ENCODE measurements at places on chromosomes 12 and 14.
A peak's percentile ranks its signal among the peaks of the same experiment; 100 is the strongest.

GRCh38 chr12:92953747-92954146 lies 24.7 kb upstream of the EEA1 start:
- H3K27me3 ChIP-seq: no peaks in the 10 kb centered on the region
- no peak for DNase-seq
- peaks cover 6% of the 10 kb centered on the region for H3K4me1 ChIP-seq
- no peak overlapping the region for H3K27ac ChIP-seq
- no peak overlapping the region for H3K4me3 ChIP-seq
- no peaks in the 10 kb centered on the region for H3K36me3 ChIP-seq

DNA sequence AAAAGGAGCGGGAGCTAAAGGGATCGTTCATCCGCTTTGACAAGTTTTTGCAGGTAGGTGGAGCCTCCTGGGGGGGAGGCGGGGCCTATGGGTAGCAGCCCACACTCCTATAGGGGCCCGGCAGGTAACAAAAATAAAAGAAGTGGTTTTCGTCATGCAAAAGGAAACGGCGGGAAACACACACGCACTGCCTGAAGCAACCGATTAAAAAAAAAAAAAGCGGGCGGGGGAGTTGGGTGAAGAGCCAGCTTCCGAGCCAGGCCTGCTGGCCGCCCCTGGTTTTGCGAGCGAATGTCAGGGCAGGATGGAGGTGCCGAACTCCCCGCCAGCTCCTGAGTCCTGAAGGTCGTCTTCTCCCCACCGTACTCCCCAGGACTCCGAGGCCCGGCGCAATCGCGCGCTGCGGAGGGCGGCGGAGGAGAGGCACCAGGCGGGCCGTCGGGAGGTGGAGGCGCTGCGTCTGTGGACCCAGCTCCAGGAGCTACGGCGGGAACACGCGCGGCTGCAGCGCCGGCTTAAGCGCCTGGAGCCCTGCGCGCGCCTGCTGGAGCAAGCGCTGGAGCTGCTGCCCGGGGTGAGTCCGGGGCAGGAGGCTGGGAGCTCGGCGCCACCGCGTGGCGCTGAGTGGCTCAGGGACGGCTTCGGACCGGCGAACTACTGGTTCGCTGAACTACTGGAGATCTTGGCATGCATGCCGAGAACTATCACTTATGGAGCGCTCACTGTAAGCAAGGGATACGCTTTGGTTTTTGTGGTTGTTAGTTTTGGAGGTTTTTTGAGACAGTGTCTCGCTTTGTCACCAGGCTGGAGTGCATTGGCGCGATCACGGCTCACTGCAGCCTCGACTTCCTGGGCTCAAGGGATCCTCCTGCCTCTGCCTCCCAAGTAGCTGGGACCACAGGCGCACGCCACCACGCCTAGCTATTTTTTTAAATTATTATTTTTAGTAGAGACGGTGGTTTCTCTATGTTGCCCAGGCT lies 3.6 kb downstream of the CFAP73 start:
- peak overlapping the region; percentile 65 for H3K4me3 ChIP-seq
- peak; percentile 76 for DNase-seq
- no peak overlapping the region for H3K27ac ChIP-seq
- peaks cover 14% of the 10 kb centered on the region for H3K27me3 ChIP-seq

GRCh38 chr12:91887957-91888356 lies 257.7 kb downstream of the BTG1 start:
- DNase-seq: no peak
- no peak overlapping the region for H3K27ac ChIP-seq
- no peaks in the 10 kb centered on the region for H3K27me3 ChIP-seq
- peaks cover 17% of the 10 kb centered on the region for H3K4me1 ChIP-seq
- no peak overlapping the region for H3K4me3 ChIP-seq

- no peak overlapping the region for H3K4me3 ChIP-seq
- no peak for DNase-seq
- no peak overlapping the region for H3K27ac ChIP-seq
- H3K4me1 ChIP-seq: peaks cover 18% of the 10 kb centered on the region
- H3K27me3 ChIP-seq: no peaks in the 10 kb centered on the region
Observed at GRCh38 chr12:120909633-120910298, 5.6 kb upstream of the SPPL3 start.

DNA sequence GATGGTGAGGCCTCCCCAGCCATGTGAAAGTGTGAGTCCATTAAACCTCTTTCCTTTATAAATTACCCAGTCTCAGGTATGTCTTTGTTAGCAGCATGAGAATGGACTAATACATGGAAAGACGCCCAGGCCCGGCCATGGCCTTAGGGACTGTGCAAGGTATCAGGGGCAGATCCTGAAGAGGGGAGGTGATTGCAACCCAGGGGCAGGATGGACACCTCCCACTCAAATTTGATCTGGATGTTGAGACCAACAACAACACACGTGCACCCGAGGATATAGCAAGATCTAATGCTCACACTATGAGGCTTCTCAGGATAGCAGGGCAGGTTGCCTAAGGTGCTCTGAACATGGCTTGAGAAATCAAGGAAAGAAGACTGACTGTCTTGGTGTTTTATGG lies 13.5 kb upstream of the SERPINA4 start:
- H3K27ac ChIP-seq: no peak overlapping the region
- no peaks in the 10 kb centered on the region for H3K36me3 ChIP-seq
- H3K4me3 ChIP-seq: no peak overlapping the region
- no peaks in the 10 kb centered on the region for H3K27me3 ChIP-seq
- no peaks in the 10 kb centered on the region for H3K4me1 ChIP-seq
- DNase-seq: no peak

DNA sequence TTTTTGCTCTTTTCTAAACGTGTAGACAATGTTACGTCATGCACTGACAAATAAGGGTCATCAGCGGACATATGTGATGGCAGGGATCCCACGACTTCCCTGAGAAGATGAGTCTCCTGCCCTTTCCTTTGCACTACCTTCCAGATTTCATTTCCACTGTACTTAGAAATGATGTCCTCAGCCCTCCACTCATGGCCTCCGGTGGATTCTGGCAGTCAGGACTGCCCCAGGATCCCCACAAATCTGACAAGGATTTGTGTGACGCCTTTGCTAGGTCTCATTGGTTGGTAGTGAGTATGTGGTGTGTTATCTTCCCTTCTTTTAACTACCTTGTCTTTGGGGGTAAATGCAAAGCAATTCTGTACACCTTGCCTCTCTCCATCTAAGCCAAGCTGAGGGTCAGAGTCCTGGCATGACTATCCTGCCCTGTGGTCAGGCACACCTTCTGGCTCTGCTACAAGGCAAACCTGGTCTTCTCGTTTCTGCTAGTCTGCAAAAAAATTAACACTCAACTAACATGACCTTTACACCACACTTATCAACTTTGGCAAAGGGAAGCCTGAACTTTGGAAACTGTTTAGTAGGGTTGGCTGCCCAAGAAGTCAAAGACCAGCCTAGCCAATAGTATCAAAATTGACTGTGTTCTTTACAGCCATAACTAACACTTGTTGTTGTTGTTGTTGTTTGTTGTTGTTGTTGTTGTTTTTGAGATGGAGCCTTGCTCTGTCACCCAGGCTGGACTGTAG lies 17.3 kb upstream of the DHRS4 start:
- no peak overlapping the region for H3K27ac ChIP-seq
- no peaks in the 10 kb centered on the region for H3K4me1 ChIP-seq
- no peaks in the 10 kb centered on the region for H3K27me3 ChIP-seq
- H3K4me3 ChIP-seq: no peak overlapping the region

- peak; percentile 71 for DNase-seq
- H3K4me3 ChIP-seq: peak overlapping the region; percentile 86
- peak overlapping the region; percentile 90 for H3K27ac ChIP-seq
- H3K27me3 ChIP-seq: no peaks in the 10 kb centered on the region
- H3K4me1 ChIP-seq: peaks cover 18% of the 10 kb centered on the region
- peaks cover 10% of the 10 kb centered on the region for H3K36me3 ChIP-seq
Observed at GRCh38 chr14:50397390-50398188, 908 bp upstream of the CDKL1 start.

- H3K27me3 ChIP-seq: no peaks in the 10 kb centered on the region
- DNase-seq: no peak
- H3K4me3 ChIP-seq: no peak overlapping the region
- H3K27ac ChIP-seq: no peak overlapping the region
- H3K4me1 ChIP-seq: no peaks in the 10 kb centered on the region
Observed at GRCh38 chr12:75529316-75529715, 17.9 kb upstream of the KRR1 start.

GRCh38 chr14:58637040-58637390 lies 747 bp upstream of the DACT1 start:
- H3K4me3 ChIP-seq: no peak overlapping the region
- H3K36me3 ChIP-seq: no peaks in the 10 kb centered on the region
- peaks cover 70% of the 10 kb centered on the region for H3K27me3 ChIP-seq
- H3K27ac ChIP-seq: no peak overlapping the region

DNA sequence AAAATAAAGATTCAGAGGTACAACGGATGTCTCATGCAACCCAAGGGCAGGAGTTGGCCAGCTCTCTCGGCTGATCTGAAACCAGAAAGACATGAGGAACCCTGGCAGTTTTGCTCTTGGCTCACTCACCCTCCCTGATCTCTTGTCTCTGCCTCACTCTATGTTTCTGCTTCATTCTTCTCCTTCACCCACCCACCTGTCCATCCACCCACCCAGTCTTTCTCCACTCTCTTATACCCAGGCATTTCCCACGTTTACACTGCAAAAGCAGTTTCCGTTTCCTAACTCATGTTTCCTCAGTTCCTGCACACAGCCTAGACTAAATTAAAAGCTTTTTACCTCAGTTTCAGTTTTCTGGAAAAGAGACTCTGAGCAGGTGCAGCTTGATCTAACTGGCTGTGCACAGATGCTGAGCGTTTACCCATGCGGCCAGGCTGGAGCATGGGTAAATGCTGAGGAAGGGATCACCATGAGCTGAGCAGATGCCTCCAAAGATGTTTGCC lies 157.6 kb downstream of the PRKCH start:
- H3K4me3 ChIP-seq: no peak overlapping the region
- peaks cover 4% of the 10 kb centered on the region for H3K36me3 ChIP-seq
- DNase-seq: no peak
- no peak overlapping the region for H3K27ac ChIP-seq
- H3K4me1 ChIP-seq: peaks cover 38% of the 10 kb centered on the region
- no peaks in the 10 kb centered on the region for H3K27me3 ChIP-seq

DNA sequence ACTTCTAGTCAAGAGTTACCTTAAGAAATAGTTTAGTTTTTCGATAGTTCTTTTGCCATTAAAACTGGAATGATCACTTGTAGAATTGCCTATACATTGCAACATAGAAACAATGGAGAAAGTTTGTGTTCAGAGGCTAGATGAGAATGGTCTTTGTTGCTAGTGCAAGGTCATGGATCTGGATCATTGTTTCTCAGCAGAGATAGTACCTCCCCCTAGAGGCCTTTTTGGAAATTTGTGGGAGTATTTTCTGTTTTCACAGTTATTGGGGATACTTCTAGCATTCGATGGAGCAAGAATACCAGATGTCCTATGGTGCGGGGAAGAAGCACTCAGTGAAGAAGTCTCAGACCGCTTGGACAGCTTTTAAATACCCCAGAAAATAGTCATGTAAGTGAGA lies 138.8 kb upstream of the HMGA2 start:
- no peaks in the 10 kb centered on the region for H3K36me3 ChIP-seq
- DNase-seq: peak; percentile 66
- no peak overlapping the region for H3K4me3 ChIP-seq
- no peak overlapping the region for H3K27ac ChIP-seq
- H3K4me1 ChIP-seq: peaks cover 1% of the 10 kb centered on the region

DNA sequence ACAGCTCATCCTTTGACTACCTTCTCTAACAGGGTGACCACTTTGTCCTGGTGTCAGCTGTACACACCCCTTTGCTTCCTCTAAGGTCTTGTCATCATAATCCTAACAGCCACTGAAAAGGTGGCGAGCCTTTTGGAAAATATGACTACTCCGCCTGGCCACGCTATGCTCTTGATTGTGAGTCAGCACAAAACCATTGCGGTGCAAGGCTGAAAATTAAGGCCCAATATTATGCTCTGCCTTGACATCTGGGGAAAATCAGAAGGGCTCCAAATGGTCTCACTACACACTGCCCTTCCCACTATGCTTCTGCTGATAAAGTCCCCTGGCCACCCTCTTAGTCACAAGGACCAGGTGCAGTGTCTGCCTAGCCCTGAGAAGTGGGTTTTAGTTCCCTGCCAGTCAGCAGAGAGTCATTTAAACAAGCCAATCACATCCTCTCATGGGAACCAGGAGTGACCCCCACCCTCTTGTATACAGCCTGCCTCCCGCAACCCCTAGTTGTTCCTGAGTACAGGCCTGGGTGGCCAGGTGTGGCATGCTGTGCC lies 34.3 kb downstream of the FGD6 start:
- H3K36me3 ChIP-seq: peaks cover 12% of the 10 kb centered on the region
- H3K27me3 ChIP-seq: no peaks in the 10 kb centered on the region
- H3K4me3 ChIP-seq: no peak overlapping the region
- H3K27ac ChIP-seq: peak overlapping the region; percentile 87

- no peaks in the 10 kb centered on the region for H3K4me1 ChIP-seq
- no peaks in the 10 kb centered on the region for H3K36me3 ChIP-seq
- no peak overlapping the region for H3K4me3 ChIP-seq
- peaks cover 41% of the 10 kb centered on the region for H3K27me3 ChIP-seq
Observed at GRCh38 chr12:91178781-91179180, 3.8 kb downstream of the DCN start.

- H3K27me3 ChIP-seq: no peaks in the 10 kb centered on the region
- H3K27ac ChIP-seq: peak overlapping the region; percentile 93
- peaks cover 51% of the 10 kb centered on the region for H3K4me1 ChIP-seq
- no peaks in the 10 kb centered on the region for H3K36me3 ChIP-seq
Observed at GRCh38 chr12:89947437-89948270, 239.0 kb upstream of the ATP2B1 start.

DNA sequence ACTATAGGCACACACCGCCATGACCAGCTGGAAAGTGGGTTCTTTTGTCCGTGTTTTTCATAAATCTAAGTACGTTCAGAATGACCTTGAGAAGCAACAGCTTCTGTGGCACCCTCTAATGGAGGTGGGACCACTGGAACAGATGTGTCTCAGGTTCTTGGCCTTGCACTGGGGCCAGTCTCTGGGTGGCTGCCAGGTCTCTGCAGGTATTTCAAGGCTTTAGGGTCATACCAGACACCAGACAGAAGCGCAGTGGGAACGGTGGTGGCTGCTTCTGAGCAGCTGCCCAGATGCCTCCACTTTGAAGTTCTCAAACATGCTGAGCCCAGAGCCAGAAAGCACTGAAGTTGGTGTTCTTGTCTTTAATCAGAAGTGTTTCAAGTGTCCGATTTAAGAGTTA lies 75.0 kb upstream of the RBM19 start:
- peaks cover 47% of the 10 kb centered on the region for H3K27me3 ChIP-seq
- H3K4me3 ChIP-seq: no peak overlapping the region
- DNase-seq: no peak
- H3K4me1 ChIP-seq: no peaks in the 10 kb centered on the region
- H3K36me3 ChIP-seq: no peaks in the 10 kb centered on the region

DNA sequence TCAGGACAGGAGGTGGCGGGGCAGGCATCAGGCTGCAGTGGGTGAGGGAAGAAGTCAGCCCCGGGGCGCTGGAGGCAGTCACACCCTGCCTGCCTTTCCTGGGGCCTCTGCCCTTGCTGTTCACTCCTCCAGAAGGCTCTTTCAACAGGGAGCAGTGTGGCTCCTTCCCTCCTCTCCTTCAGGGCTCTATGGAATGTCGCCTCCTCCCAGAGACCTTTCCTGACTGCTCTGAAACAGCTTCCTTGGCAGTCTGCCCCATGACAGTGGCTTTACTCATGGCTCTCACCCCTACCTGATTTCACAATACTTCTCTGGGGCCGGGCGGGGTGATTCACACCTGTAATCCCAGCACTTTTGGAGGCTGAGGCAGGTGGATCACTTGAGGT lies 7.1 kb downstream of the RHOF start:
- peaks cover 35% of the 10 kb centered on the region for H3K4me1 ChIP-seq
- peak overlapping the region; percentile 76 for H3K27ac ChIP-seq
- no peak overlapping the region for H3K4me3 ChIP-seq
- peaks cover 8% of the 10 kb centered on the region for H3K36me3 ChIP-seq
- peak; percentile 100 for DNase-seq
- no peaks in the 10 kb centered on the region for H3K27me3 ChIP-seq

GRCh38 chr14:68143341-68143841 lies 323.8 kb downstream of the RAD51B start:
- no peaks in the 10 kb centered on the region for H3K27me3 ChIP-seq
- DNase-seq: peak; percentile 82
- peak overlapping the region; percentile 95 for H3K27ac ChIP-seq
- H3K4me1 ChIP-seq: peaks cover 77% of the 10 kb centered on the region
